Sigmoid colon (tissue), 7 donors: ENCODE measurements at places on chromosomes 2 and 18. TPM values are rescaled to one million over a fixed set of nuclear protein-coding genes. Genes with fewer than 3 reads are reported as not detected.

STARD6 gene
- total RNA-seq: not detected

ALPI gene
- not detected for total RNA-seq

SERPINB10 gene
- total RNA-seq: not detected

DNA sequence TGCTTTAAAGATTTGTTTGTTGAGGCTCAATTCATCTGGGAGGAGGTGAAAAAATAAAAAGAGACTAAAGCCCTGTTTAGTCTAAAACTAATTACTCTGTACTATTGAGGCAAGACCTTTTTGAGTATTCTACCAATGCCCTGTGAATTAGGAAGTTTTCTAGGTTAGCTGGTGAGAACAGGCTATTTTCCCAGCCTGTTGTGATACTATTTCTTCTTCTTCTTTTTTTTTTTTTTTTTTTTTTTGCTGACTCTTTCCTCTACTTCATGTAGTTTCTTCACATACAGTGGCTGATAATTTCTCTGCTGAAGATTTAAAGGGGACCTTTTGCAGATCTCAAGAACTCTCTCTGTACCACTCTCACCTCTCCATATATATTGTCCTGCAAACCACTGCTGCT is 8.8 kb upstream of the TMEM87B start:
- no peak overlapping the region for H3K27ac ChIP-seq
- H3K27me3 ChIP-seq: no peaks in the 10 kb centered on the region
- H3K4me3 ChIP-seq: no peak overlapping the region
- DNase-seq: no peak
- no peaks in the 10 kb centered on the region for H3K36me3 ChIP-seq

SLC4A5 gene
- 5.2 TPM for total RNA-seq

- H3K27ac ChIP-seq: no peak overlapping the region
- H3K36me3 ChIP-seq: no peaks in the 10 kb centered on the region
- peaks cover 11% of the 10 kb centered on the region for H3K27me3 ChIP-seq
- no peak overlapping the region for H3K4me3 ChIP-seq
- no peak for DNase-seq
Measured at GRCh38 chr2:110677080-110677479, 783 bp downstream of the BUB1 start.

DNA sequence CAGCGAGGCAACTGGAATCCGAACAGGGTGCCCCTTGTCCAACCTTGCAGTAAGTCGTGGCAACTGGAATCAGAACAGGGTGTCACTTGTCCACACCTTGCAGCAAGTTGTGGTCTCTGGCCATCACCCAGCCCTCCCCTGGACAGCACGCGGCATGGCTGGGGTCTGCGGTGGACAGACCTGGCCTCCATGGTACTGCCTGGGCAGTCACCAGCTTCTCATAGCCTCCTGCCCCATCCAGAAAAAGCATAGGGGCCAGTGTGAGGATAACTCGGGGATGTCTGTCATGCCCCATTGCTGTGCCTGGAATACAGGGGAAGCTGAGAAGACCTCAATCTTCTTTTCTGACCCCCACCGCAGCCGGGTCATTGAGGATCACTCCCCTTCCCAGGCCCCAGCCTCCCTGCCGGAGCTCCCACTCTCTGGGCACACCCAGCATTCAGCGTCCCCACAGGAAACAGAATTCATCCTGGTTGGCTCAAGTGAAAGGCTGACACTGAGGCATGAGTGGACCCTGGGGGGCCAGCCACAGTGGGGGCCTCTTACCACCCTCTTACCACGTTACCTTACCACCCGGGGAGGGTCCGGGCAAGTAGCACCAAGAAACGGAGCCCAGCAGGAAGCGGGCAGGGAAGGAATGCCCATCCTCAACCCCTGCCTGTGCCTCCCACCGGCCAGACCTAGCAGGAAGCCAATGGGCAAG is 68.0 kb upstream of the RAB6C start:
- no peaks in the 10 kb centered on the region for H3K27me3 ChIP-seq
- H3K4me3 ChIP-seq: no peak overlapping the region
- H3K4me1 ChIP-seq: no peaks in the 10 kb centered on the region
- H3K27ac ChIP-seq: no peak overlapping the region
- H3K36me3 ChIP-seq: no peaks in the 10 kb centered on the region

DNA sequence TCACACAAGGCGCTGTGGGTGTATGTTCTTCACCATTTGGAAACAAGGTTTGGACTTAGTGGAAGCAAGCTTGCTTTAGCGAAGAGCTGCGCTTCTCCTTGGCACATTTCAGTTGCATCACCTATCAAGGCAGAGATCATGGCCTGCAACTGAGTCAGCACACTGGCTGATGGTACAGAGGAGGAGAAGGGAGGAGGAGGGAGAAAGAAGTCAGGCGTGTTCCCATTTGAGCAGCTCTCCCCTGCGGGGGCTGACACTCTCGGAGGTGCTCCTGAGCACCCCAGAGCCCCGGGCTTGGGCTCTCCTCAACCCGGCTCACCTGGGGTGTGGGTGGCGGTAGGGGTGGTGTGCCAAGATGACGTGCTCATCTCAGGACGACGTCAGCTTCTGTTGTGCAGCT is 6.0 kb upstream of the SERPINB5 start:
- H3K4me1 ChIP-seq: no peaks in the 10 kb centered on the region
- no peaks in the 10 kb centered on the region for H3K27me3 ChIP-seq
- no peaks in the 10 kb centered on the region for H3K36me3 ChIP-seq
- no peak overlapping the region for H3K27ac ChIP-seq

CD207 gene
- 0.71 TPM for total RNA-seq

DNA sequence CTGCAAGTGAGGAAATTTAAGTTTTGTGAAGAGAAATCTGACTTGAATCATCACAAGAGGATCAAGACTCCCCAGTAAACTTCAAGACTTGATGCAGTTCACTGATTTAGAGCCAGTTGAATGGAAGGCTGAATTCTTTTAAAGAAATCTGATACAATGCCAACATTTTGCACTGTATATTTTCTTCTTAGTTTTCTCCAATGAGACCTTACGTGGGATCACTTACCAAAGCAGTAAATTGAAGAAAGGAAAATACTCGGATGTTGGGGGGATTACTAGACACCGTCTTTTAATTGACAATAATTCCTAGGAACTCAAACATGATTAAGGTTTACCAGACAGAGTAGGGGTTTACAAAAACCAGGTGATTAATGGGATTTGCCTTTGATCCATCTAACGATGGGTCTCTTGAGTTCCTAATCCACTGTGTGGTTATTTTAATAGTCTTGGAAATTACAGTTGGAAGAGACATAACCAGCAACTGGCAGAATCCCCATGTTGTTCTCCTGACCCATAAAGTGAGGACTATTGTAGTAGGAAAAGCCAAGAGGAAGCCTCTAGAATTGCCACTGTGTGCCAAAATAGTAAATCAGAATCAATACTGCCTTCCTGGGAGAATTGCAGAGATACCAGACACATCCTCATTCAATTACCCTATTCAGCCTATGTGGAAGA is 354.5 kb downstream of the PID1 start:
- H3K36me3 ChIP-seq: no peaks in the 10 kb centered on the region
- H3K27me3 ChIP-seq: no peaks in the 10 kb centered on the region
- H3K4me1 ChIP-seq: no peaks in the 10 kb centered on the region
- H3K4me3 ChIP-seq: no peak overlapping the region

ACVR1 gene
- 36.0 TPM for total RNA-seq

GRCh38 chr2:24919506-24920097 is 435 bp downstream of the ADCY3 start:
- peaks cover 27% of the 10 kb centered on the region for H3K4me1 ChIP-seq
- DNase-seq: no peak
- no peaks in the 10 kb centered on the region for H3K27me3 ChIP-seq
- H3K36me3 ChIP-seq: no peaks in the 10 kb centered on the region
- H3K4me3 ChIP-seq: peak overlapping the region; percentile 68

DNA sequence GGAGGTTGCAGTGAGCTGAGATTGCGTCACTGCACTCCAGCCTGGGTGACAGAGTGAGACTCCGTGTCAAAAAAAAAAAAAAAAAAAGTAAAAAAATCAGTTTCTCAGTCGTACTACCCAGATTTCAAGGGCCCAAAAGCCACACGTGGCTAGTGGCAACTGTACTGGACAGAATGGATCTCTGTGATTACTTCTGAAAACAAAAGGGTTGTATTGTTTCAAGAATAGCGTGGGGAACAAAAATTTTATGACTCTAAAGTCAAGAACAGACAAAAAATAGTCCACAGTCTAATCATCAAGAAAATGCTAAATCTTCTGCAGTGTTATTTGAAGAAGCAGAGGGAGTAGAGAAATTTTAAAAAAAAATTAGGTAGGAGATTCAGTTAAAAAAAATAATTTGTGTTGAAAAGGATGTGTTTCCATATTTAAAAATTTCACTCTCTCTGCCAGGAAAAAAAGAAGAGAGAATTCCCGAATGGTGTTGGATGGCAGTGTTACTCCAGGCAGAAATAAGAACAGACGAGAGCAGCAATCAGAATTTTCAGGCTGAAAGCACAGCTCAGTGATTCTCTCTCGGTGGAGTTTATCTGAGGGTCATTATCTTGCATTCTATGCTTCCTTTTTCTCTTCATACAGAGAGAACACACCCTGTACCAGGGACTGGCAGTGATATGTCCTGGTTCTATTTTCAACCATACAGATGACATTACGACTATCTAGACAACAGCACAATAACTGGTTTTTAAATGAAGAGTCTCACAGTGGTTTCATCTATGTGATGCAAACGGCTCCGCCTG is 61.8 kb downstream of the CABYR start:
- no peak overlapping the region for H3K4me3 ChIP-seq
- H3K4me1 ChIP-seq: peaks cover 18% of the 10 kb centered on the region
- DNase-seq: no peak
- H3K27me3 ChIP-seq: no peaks in the 10 kb centered on the region

PLA2R1 gene
- total RNA-seq: 10.0 TPM

DNA sequence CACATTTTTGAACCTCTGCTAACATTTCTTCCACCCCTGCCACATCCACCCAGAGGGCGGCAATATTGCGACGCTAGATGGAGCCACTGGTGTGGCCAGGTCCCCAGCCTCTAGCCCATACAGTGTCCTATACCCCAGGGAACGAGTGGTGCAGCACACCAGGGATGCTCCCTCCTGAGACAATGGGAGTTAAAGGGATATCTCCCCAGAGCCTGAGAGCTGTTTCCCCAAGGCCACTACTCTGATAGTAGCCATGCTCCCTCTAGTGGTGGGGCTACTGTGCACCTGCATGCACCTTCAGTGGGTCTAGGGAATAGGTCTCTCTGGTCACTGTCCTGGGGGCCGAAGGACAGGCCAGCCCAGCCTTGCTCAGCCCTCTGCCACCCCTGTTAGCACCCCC is 336.4 kb upstream of the FSHR start:
- no peaks in the 10 kb centered on the region for H3K27me3 ChIP-seq
- no peaks in the 10 kb centered on the region for H3K4me1 ChIP-seq
- DNase-seq: no peak
- H3K36me3 ChIP-seq: no peaks in the 10 kb centered on the region

- H3K36me3 ChIP-seq: no peaks in the 10 kb centered on the region
- H3K27ac ChIP-seq: no peak overlapping the region
- H3K27me3 ChIP-seq: no peaks in the 10 kb centered on the region
- H3K4me1 ChIP-seq: peaks cover 4% of the 10 kb centered on the region
Measured at GRCh38 chr2:119826370-119826961, 66.7 kb downstream of the PTPN4 start.

- H3K4me1 ChIP-seq: no peaks in the 10 kb centered on the region
- H3K36me3 ChIP-seq: no peaks in the 10 kb centered on the region
- H3K27ac ChIP-seq: no peak overlapping the region
- no peak for DNase-seq
Measured at GRCh38 chr2:184004289-184004947, 593.9 kb upstream of the ZNF804A start.

CREG2 gene
- total RNA-seq: not detected

FSHR gene
- not detected for total RNA-seq

SERPINB11 gene
- total RNA-seq: not detected

DNA sequence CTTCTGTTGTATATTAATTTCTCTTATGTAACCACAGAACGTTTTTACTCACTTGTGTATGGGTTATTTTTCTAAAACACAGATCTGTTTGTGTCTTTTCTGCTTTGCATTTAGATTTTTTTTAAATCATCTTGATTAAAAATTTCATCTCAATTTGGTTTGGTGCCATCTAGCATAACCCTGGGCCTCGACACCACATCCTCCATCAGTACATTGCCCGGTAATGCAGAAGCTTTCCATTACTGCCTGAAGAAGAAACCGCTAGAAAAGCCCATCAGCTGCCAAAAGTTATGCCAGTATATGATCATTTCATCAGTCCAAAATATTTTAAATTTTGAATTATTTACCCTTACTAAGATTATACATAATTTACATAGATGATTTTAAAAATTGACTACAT is 26.2 kb downstream of the MAPRE2 start:
- peaks cover 3% of the 10 kb centered on the region for H3K4me1 ChIP-seq
- no peak overlapping the region for H3K27ac ChIP-seq
- DNase-seq: no peak
- H3K36me3 ChIP-seq: no peaks in the 10 kb centered on the region

MC2R gene
- total RNA-seq: not detected

DNA sequence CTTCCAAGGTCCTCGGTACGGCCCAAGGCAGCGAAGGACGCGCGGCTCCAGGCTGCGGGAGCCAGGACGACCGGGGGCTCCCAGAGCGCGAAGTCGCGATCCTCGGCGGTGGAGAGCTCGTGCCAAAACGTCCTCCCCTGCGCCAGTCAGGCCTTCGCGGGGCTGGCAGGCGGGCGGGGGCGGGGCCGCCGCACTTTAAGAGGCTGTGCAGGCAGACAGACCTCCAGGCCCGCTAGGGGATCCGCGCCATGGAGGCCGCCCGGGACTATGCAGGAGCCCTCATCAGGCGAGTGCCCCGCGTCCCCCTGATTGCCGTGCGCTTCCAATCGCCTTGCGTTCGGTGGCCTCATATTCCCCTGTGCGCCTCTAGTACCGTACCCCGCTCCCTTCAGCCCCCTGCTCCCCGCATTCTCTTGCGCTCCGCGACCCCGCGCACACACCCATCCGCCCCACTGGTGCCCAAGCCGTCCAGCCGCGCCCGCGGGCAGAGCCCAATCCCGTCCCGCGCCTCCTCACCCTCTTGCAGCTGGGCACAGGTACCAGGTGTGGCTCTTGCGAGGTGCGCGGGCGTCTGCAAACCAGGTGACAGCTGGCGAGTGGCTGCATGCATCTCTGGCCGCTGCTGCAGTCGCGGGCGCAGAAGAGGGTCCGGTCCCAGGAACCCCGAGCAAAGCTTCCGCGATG is at the start of gene CIDEA:
TSS of gene CIDEA (plus strand) at position 226 of the 684 bp plus-strand sequence. CDS start at position 249, 23 bp downstream.
- peaks cover 16% of the 10 kb centered on the region for H3K4me1 ChIP-seq
- peak within 1 kb of the TSS; percentile 28 for H3K4me3 ChIP-seq
- H3K27ac ChIP-seq: no peak within 1 kb of the TSS
- peaks cover 6% of the 10 kb centered on the region for H3K27me3 ChIP-seq

SPEG gene
- total RNA-seq: 123 TPM

GRCh38 chr18:56843241-56843640 is 192.1 kb downstream of the WDR7 start:
- no peak overlapping the region for H3K27ac ChIP-seq
- no peak for DNase-seq
- H3K4me1 ChIP-seq: no peaks in the 10 kb centered on the region
- H3K27me3 ChIP-seq: no peaks in the 10 kb centered on the region
- H3K36me3 ChIP-seq: peaks cover 4% of the 10 kb centered on the region
- no peak overlapping the region for H3K4me3 ChIP-seq

LBH gene
- 24.4 TPM for total RNA-seq

SDC1 gene
- 0.33 TPM for total RNA-seq

GRCh38 chr18:21826641-21827302 is 86.2 kb downstream of the MIB1 start:
- no peak for DNase-seq
- H3K4me3 ChIP-seq: no peak overlapping the region
- no peaks in the 10 kb centered on the region for H3K27me3 ChIP-seq

CFAP65 gene
- total RNA-seq: not detected

- H3K4me3 ChIP-seq: no peak overlapping the region
- no peak overlapping the region for H3K27ac ChIP-seq
- H3K4me1 ChIP-seq: peaks cover 12% of the 10 kb centered on the region
- no peaks in the 10 kb centered on the region for H3K27me3 ChIP-seq
- DNase-seq: peak; percentile 81
Measured at GRCh38 chr2:68909793-68910674, 38.8 kb upstream of the BMP10 start.

RAMP1 gene
- 476 TPM for total RNA-seq

GPBAR1 gene
- 7.1 TPM for total RNA-seq
